ENCODE measurements at places on chromosomes 16 and 17. TPM values are rescaled to one million over a fixed set of nuclear protein-coding genes. Genes with fewer than 3 reads are reported as not detected.

DNA sequence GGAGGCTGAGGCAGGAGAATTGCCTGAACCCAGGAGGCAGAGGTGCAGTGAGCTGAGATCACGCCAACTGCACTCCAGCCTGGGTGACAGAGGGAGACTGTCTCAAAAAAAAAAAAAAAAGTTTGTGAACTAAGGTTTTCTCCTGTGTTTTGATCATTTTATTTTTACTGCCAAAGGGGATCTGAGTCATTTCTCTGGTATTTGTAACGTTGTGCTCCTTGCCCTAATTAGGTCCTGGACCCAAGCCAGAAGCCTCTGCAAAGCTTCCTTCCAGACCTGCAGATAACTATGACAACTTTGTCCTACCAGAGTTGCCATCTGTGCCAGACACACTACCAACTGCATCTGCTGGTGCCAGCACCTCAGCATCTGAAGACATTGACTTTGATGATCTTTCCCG, 32.1 kb downstream of the IST1 start:
- H3K27me3 ChIP-seq, result no peaks in the 10 kb centered on the region
- no peak overlapping the region for H3K27ac ChIP-seq
- H3K36me3 ChIP-seq, result peaks cover 65% of the 10 kb centered on the region
- H3K4me1 ChIP-seq, result no peaks in the 10 kb centered on the region
- no peak for DNase-seq
- H3K4me3 ChIP-seq, result no peak overlapping the region

GRCh38 chr16:23509782-23510163, 521 bp downstream of the GGA2 start:
- H3K36me3 ChIP-seq, result no peaks in the 10 kb centered on the region
- no peak overlapping the region for H3K27ac ChIP-seq
- peak overlapping the region; percentile 72 for H3K4me3 ChIP-seq
- no peaks in the 10 kb centered on the region for H3K27me3 ChIP-seq
- DNase-seq, result peak; percentile 50

DNA sequence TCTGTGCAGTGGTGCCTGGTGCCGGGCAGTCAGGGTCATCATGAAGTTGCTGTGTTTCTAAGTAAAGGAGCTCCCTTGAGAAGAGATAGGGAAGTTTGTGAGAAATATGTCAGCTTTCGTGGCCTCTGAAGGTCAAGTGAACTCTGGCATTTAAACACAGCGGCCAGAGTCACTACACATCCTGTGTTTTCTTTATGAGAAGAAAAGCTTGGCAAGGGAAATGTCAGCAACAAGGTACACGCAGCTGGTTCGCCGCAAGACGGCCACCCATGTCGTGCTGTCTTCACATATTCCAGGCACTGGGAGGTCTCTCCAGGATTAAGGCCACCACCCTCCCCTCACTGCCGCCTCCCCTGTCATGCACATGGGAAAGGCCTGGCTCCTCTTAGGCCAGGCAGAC, 33.2 kb upstream of the PEMT start:
- peaks cover 26% of the 10 kb centered on the region for H3K4me1 ChIP-seq
- no peak overlapping the region for H3K27ac ChIP-seq
- H3K4me3 ChIP-seq, result no peak overlapping the region

The NOG gene
- total RNA-seq, result 0.89 TPM

DNA sequence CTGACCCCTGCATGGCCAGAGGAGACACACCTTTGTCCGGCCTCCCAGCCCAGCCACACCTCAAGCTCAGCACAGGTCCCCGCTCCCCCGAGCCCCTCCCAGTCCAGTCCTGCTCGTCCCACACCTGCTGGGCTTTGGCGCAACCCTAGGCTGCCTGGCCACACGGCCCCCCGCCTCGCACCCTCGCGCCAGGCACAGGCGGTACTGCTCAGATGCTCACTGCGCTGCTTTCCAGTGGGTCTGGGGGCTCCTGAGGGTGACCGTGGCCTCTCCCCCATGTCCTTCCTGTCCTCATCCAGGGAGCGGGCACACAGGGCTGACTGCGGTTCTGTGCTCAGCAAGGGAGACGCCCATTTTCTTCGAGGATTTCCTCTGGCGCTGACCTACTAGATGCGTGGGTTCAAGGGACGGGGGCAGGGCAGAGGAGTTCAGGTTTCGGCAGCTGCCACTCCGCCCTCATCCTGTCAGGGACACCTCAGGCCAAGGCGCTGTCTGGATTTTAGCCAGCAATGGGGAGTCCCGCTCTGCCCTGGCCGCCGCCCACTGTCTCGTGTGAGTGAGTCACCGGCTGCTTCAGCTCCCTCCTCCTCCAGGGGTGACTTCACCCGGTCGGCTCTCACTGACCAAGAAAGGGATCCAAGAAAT, 118.0 kb upstream of the ZNF469 start:
- H3K4me3 ChIP-seq, result no peak overlapping the region
- H3K36me3 ChIP-seq, result no peaks in the 10 kb centered on the region
- H3K27me3 ChIP-seq, result no peaks in the 10 kb centered on the region
- H3K4me1 ChIP-seq, result 0 out of 2 replicates have a peak, but pooled peaks cover under 1% of the 10 kb centered on the region

The CA7 gene
- total RNA-seq, result 2.5 TPM

The KIF18B gene
- 27.1 TPM for total RNA-seq

- peak overlapping the region; percentile 96 for H3K4me3 ChIP-seq
- peaks cover 5% of the 10 kb centered on the region for H3K27me3 ChIP-seq
- peak; percentile 52 for DNase-seq
- no peak overlapping the region for H3K27ac ChIP-seq
- no peaks in the 10 kb centered on the region for H3K36me3 ChIP-seq
Measured at GRCh38 chr16:58026705-58027160, 1.2 kb downstream of the MMP15 start.

GRCh38 chr17:45311401-45311759, 5.4 kb downstream of the MAP3K14 start:
- H3K4me1 ChIP-seq, result peaks cover 21% of the 10 kb centered on the region
- H3K27me3 ChIP-seq, result peaks cover 17% of the 10 kb centered on the region
- DNase-seq, result no peak
- no peaks in the 10 kb centered on the region for H3K36me3 ChIP-seq

- peaks cover 5% of the 10 kb centered on the region for H3K4me1 ChIP-seq
- peak; percentile 26 for DNase-seq
- no peak overlapping the region for H3K27ac ChIP-seq
- H3K4me3 ChIP-seq, result peak overlapping the region; percentile 60
- H3K36me3 ChIP-seq, result no peaks in the 10 kb centered on the region
Measured at GRCh38 chr16:67278773-67279295, 498 bp upstream of the PLEKHG4 start.

GRCh38 chr17:66630379-66630778, 204.5 kb upstream of the CACNG5 start:
- no peak overlapping the region for H3K27ac ChIP-seq
- H3K27me3 ChIP-seq, result no peaks in the 10 kb centered on the region
- no peak overlapping the region for H3K4me3 ChIP-seq
- DNase-seq, result no peak
- 0 out of 2 replicates have a peak, but pooled peaks cover 2% of the 10 kb centered on the region for H3K4me1 ChIP-seq

The ANKRD40CL gene
- total RNA-seq, result not detected

GRCh38 chr16:84722068-84722467, 22.3 kb downstream of the USP10 start:
- H3K4me1 ChIP-seq, result peaks cover 68% of the 10 kb centered on the region
- no peak overlapping the region for H3K4me3 ChIP-seq
- H3K27ac ChIP-seq, result peak overlapping the region; percentile 42

GRCh38 chr16:2039274-2040031, 8.2 kb downstream of the NTHL1 start:
- H3K4me3 ChIP-seq, result no peak overlapping the region
- H3K27ac ChIP-seq, result no peak overlapping the region
- DNase-seq, result no peak
- H3K36me3 ChIP-seq, result no peaks in the 10 kb centered on the region

DNA sequence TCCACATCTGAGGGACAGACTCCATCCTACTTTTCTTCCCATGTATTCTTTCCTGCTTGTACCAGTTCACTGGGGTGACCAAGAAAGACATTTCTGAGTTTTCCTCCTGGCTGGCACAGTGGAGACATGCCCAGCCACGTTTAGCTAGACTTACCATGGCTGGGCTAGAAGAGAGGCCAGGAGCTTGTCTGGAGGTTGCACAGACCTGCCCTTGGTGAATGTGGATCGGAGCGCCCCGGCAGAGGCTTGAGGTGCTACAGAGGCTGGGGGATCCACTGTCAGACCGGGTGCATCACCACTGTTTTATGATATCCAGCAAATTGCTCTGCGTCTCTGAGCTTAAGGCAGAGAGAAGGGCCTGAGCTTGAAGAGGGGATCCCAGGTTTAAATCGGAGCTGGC, 3.5 kb downstream of the IL4R start:
- peaks cover 24% of the 10 kb centered on the region for H3K4me1 ChIP-seq
- no peaks in the 10 kb centered on the region for H3K36me3 ChIP-seq
- H3K27ac ChIP-seq, result no peak overlapping the region
- no peak for DNase-seq
- peaks cover 17% of the 10 kb centered on the region for H3K27me3 ChIP-seq
- H3K4me3 ChIP-seq, result no peak overlapping the region

GRCh38 chr17:7809086-7809790, 24.8 kb upstream of the KDM6B start:
- H3K27ac ChIP-seq, result no peak overlapping the region
- no peaks in the 10 kb centered on the region for H3K27me3 ChIP-seq
- no peak for DNase-seq
- no peaks in the 10 kb centered on the region for H3K4me1 ChIP-seq
- no peaks in the 10 kb centered on the region for H3K36me3 ChIP-seq

DNA sequence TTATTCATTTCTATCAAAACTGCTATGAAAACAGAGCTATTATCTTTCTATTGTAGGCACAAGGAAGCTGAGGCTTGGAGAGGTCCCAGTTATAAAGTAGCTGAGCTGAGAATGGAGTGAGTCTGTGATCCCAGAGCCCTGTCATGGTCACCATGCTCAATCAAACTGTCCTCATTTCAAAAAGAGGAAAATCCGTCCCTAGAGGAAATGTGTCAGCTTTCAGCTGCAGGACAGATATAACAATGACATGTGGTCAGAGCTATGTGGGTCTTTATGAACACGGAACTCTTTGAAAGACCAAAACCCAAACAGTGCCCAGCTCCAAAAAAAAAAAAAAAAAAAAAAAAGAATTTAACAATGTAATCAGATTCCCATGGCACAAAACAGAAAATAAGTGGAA, 266.1 kb downstream of the XYLT1 start:
- H3K36me3 ChIP-seq, result no peaks in the 10 kb centered on the region
- DNase-seq, result no peak
- H3K4me3 ChIP-seq, result no peak overlapping the region
- H3K27ac ChIP-seq, result no peak overlapping the region

DNA sequence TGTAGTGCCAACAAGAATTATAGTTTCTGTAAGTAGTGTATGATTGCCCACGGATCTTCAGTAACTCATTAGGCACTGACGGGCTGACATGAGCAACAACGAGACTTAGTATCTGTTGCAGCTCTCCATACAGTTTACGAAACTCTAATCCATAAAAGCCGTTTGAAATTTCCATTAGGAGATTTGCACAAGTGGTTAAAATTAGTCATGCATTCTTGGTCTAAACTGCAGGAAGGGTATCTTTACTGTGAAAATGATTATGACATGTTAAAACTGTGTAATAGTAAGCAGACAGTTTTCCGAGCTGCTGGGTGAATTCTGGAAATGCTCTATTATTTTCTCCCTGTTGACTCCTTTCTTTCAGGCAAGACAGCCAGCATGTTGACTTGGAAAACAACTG, 605.0 kb downstream of the WWOX start:
- no peaks in the 10 kb centered on the region for H3K36me3 ChIP-seq
- H3K27ac ChIP-seq, result no peak overlapping the region
- no peak for DNase-seq

- no peak overlapping the region for H3K27ac ChIP-seq
- H3K36me3 ChIP-seq, result no peaks in the 10 kb centered on the region
- DNase-seq, result no peak
- H3K4me1 ChIP-seq, result no peaks in the 10 kb centered on the region
- H3K27me3 ChIP-seq, result no peaks in the 10 kb centered on the region
Measured at GRCh38 chr16:49094471-49094870, 187.2 kb downstream of the CBLN1 start.

GRCh38 chr17:51121620-51122472, 1.2 kb upstream of the SPAG9 start:
- DNase-seq, result peak; percentile 82
- peak overlapping the region; percentile 98 for H3K27ac ChIP-seq
- peaks cover 20% of the 10 kb centered on the region for H3K4me1 ChIP-seq
- no peaks in the 10 kb centered on the region for H3K27me3 ChIP-seq
- no peaks in the 10 kb centered on the region for H3K36me3 ChIP-seq

The CBFA2T3 gene
- 1.5 TPM for total RNA-seq

The KRTAP17-1 gene
- not detected for total RNA-seq

The DNAJA2 gene
- 94.5 TPM for total RNA-seq

DNA sequence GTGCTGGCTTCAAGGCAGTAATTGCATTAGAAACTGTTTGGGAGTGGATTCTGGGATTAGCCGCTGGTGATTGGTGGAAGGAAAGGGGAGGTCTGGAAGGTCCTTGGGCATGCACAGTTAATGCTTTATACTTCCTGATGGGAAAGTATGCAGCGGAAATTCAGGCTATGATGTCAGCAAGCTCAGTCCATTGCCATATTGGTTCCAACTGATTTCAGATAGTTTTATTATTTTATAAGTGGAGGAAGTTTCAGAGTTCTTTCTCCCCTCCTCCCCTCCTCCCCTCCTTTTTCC, 8.1 kb upstream of the CMTR2 start:
- no peaks in the 10 kb centered on the region for H3K27me3 ChIP-seq
- H3K36me3 ChIP-seq, result no peaks in the 10 kb centered on the region
- DNase-seq, result no peak
- no peak overlapping the region for H3K27ac ChIP-seq
- H3K4me1 ChIP-seq, result no peaks in the 10 kb centered on the region
- no peak overlapping the region for H3K4me3 ChIP-seq

GRCh38 chr16:85162478-85163277, 50.4 kb upstream of the CIBAR2 start:
- no peak for DNase-seq
- no peak overlapping the region for H3K4me3 ChIP-seq

GRCh38 chr16:4272114-4272956, 488 bp downstream of the TFAP4 start:
- H3K4me3 ChIP-seq, result peak overlapping the region; percentile 97
- DNase-seq, result peak; percentile 56
- H3K27me3 ChIP-seq, result no peaks in the 10 kb centered on the region
- peaks cover 10% of the 10 kb centered on the region for H3K4me1 ChIP-seq
- no peaks in the 10 kb centered on the region for H3K36me3 ChIP-seq
- H3K27ac ChIP-seq, result peak overlapping the region; percentile 99

The VMP1 gene
- total RNA-seq, result 112 TPM

DNA sequence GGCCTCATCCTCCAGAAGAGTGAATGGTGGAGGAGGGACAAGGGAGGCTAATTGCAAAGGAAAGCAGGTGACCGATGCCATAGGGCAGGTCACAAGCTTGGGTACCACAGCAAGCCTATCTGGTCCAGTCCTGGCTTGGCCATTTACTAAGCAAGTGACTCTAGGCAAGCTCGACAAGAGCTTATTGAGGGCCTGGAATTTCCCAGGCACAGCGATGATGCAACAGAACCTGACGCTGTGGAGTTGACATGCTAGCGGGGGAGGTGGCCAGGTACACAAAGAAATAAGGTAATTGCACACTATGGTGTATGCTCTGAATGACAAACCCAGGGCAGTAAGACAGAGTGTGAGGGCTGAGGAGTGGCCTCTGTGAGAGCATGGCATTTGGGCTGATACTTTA, 98.5 kb downstream of the PGS1 start:
- H3K4me3 ChIP-seq, result no peak overlapping the region
- H3K4me1 ChIP-seq, result no peaks in the 10 kb centered on the region
- DNase-seq, result no peak
- H3K27ac ChIP-seq, result no peak overlapping the region

The TEX19 gene
- total RNA-seq, result 1.1 TPM

The TELO2 gene
- total RNA-seq, result 71.7 TPM

- no peaks in the 10 kb centered on the region for H3K27me3 ChIP-seq
- H3K36me3 ChIP-seq, result no peaks in the 10 kb centered on the region
- H3K4me1 ChIP-seq, result no peaks in the 10 kb centered on the region
- no peak for DNase-seq
- no peak overlapping the region for H3K4me3 ChIP-seq
- no peak overlapping the region for H3K27ac ChIP-seq
Measured at GRCh38 chr17:17362540-17362930, 59.4 kb downstream of the NT5M start.

The HOXB4 gene
- not detected for total RNA-seq

The TOX3 gene
- total RNA-seq, result 13.7 TPM
